ENCODE measurements at places on chromosomes 4 and X. TPM values are rescaled to one million over a fixed set of nuclear protein-coding genes. Genes with fewer than 3 reads are reported as not detected.

DNA sequence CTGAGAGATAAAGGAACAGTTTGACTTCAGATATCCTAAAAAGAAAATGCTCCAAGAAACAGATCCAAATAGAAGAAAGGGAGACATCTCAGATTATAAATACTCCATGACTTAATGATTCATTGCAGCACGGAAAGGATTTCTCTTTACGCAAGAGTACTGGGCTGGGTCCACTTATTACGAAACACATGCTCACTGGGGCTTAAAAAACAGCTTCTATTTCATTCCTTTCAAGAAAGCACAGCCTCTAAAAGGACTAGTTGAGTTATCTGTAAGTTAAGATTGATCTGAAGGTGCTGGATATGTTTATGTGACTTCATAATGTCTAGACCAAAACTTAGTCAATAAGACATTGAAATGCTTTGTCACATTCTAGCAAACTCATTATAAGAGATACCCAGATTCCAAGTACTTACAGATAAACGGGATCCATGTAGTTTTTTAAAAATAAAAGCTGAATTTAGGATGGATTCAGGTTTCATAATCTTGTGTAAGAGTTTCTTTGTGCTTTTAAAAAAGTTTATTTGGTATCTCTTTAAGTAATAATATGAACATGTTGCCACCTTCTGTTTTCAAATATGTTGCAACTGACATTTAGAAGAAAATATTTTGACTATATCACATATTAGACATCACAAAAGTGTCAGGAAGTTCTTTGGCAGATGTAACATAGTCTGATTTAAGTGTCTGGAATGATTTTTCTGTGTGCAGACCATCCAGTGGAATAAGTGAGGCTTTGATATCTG is 109.5 kb upstream of the MYOZ2 start:
- no peak for DNase-seq

PTPN13 gene
- 2.1 TPM for total RNA-seq

DNA sequence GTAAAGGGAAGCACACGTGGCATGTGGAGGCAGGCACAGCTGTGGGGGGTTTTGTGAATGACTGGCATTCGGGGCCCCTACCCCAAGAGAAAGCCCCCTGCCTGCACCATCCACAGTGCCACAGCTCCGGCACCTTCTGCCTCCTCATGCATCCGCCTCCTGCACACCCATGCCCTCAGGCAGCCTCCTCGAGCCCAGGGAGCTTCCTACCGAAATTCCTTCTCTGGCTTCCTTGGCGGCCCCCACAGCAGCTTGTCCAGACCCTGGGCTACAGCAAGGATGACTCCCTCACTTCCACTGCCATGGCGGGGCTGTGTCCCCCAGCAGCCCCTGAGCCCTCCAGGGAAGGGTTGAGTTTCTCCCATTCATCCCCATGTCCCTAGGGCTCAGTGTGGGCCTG is 99.9 kb downstream of the WFS1 start:
- no peak for DNase-seq

WAS gene
- total RNA-seq = 98.7 TPM

GRCh38 chr4:48178931-48179330 is 44.9 kb upstream of the TXK start:
- no peak for DNase-seq

DNA sequence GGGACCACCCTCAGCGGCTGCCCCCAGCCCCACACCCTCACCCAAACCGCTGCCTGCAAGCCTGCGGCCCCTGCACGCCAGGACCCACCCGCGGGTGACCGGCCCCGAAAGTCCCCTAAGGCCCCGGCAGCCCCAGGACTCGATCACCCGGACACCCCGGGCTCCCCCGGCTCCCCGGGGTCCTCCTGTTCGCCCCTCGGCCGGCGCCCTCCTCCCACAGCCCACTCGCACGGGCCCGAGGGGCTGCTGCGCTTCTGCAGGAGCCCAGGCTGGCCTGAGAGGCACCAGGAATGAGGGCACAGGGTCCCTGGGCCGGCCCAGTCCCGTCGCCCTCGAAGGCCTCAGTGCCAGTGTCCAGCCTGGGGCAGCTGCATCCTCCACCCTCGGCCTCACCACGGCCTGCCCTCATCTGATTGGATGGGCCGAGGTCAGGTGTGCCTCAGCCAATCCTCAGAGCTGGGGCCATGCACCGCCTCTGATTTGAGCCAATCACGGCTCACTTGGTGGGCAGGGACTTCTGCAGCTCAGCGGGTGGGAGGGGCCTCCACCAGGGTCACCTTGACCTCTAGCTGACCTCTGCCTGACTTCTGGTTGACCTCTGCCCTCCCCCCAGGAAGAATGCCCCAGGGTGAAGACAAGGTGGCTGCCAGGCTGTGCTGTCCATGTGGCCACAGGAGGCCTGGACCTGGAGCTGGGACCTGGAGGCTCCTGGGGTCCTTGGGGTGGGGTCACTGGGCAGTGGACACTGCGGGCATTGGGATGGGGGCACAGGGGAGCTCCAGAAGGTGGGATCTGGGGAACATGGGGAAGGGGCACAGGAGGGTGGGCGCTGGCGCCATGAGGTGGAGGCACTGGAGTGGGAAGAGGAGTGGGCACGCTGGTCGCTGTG is 97.6 kb upstream of the NKX1-1 start:
- DNase-seq = peak; percentile 51
